ENCODE measurements at places on chromosomes 6 and 20.

DNA sequence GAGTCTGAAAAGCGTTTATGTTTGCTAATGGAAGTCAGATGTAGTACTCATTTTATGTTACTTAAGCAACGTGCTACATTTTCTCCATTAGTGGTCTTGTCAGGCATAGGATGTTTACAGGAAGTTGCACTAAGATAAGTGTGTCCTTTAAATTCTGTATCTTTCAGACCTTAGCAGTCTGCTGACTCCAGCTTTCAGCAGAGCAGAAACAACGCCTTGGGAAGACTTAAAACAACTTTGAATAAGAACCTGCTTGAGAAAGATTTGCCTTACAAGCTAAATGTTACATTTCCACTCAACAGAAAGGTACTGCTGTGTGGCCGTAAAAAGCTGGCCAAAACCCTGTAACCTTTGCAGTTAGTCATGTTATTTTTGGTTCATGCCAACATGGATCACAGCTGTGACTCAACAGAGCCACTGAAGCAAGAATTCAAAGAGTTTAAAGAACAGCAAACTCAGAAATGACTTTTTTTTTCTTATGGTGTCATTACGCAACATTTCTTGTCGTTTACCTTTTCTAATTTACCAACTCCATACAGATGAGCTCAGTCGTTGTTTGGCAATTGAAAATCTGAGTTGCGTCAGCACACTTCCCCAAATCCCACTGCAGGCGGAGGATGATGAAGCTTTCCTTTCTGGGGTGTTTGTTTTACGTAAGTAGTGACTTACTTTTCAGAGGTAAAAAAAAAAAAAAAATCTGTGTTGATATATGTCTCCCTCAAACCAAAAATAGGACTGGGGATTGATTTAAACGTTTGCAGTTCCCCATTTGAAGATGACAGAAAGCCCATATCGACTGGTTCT lies 27.9 kb upstream of the BMP6 start:
- peak; percentile 67 for DNase-seq

GRCh38 chr20:63226042-63226943 lies 9.4 kb upstream of the BIRC7 start:
- no peak for DNase-seq

GRCh38 chr6:148128014-148128730 lies 214.5 kb upstream of the SASH1 start:
- DNase-seq, result no peak

DNA sequence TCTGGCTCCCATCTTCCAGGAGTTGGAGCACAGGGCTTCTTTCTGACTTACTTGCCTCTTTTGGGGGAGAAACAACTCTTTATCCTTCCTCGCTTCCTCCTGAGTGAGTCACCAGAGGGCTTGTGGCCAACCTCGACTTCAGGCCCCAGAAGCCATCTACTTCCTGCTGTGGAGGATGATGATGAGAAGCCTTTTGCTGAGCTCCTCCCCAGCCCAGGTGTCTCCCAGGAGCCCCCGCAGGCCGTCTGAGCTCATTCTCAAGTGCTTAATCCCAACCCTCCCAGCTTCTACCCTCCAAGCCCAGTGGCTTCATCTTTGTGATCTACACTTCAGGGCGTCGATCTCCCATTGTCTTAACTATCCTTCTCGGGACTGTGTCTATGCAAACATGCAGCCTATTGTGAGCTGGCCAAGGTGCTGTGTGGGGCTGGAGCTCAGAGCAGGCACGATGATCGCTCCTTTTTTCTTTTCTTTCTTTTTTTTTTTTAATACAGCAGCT lies 27.9 kb downstream of the SDCBP2 start:
- DNase-seq, result peak; percentile 70

DNA sequence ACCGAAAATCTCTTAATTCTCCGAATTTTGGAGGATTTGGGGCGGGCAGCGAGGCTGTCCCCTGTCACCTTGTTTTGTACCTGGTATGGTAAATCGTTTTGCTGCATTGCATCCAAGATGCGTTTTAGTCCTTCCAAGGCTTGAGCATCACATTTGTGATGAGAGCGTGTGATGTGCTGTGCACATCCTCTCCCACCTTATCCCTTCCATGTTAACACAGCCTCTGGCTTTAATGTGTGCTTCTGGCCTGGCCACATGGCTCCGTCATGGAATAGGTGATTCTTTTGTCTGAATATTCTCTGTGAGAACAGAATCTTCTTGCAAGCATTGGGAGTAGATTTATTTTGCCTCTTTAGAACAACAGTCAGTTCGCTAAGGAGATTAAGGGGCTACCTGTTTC lies 763 bp downstream of the TMEM14A start:
- DNase-seq, result no peak

GRCh38 chr20:45340236-45340847 lies 7.9 kb downstream of the SDC4 start:
- DNase-seq, result no peak

- no peak for DNase-seq
Measured at GRCh38 chr6:14817074-14817473, 428.8 kb upstream of the JARID2 start.

- peak; percentile 66 for DNase-seq
Measured at GRCh38 chr6:30981942-30982772, 1.4 kb upstream of the MUC21 start.

DNA sequence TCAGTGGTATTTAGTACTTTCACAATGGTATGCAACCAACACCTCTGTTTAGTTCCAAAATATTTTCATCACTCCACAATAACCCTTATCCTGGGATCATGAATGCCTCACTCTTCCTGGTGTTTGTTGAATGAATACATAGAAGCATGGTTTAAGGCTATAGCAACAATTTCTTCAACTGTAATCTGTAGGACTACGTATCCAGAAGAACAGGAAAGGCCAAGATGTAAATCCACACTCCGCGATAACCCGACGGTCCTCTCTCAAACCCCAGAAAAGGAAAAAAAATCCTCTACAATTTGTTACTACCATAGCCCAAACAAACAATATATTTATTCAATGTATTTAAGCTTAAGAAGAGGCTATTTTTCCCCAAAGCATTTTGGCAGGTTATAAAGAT lies 141.4 kb upstream of the SALL4 start:
- DNase-seq, result no peak

DNA sequence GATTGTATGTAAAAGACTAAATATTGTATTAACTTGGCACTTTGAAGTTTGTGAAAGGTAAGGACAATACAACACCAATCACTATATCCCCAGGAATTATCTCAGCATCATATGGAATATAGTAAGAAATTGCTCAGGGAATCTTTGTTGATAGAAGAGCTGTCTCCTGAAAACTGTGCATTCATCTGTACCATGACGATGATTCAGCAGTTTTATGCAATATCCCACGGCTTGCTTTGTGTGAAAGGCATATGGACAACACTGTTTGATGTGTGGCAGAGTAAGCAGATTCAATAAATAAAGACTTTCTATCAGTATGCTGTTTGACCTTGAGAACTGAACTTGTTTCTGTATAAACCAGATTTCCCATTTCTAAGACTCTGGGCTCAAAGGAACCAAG lies 147.5 kb upstream of the PLN start:
- no peak for DNase-seq

DNA sequence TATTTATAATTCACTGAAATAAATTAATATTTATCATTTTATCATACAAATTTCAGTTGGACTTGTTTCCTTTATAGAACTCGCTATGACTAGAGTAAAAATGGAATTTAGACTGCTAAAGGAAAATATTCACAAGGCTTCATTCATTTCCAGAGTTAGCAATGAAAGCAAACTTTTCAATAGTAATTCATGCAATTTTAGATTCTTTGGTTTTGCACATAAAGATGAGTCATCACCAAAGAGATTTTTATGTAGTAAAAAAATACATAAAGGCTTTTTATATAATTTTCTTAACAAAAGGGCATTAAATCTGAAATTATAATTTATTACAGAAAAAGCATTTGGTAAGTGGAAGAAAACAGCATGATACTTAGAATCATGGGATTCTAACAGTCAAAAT lies 37.2 kb upstream of the STXBP5 start:
- no peak for DNase-seq

- peak; percentile 55 for DNase-seq
Measured at GRCh38 chr6:17580518-17581048, 19.5 kb upstream of the FAM8A1 start.

DNA sequence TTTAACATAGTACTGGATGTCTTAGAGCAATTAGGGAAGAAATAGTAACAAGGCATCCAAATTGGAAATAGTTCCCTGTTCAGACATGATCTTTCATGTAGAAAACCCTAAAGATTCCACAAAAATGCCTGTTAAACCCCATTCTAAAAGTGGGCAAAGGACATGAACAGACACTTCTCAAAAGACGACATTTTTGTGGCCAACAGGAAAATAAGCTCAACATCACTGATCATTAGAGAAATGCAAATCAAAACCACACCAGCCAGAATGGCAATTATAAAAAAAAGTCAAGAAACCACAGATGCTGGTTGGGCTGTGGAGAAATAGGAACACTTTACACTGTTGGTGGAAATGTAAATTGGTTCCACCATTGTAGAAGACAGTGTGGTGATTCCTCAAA lies 109.9 kb upstream of the MOCS1 start:
- DNase-seq, result no peak

DNA sequence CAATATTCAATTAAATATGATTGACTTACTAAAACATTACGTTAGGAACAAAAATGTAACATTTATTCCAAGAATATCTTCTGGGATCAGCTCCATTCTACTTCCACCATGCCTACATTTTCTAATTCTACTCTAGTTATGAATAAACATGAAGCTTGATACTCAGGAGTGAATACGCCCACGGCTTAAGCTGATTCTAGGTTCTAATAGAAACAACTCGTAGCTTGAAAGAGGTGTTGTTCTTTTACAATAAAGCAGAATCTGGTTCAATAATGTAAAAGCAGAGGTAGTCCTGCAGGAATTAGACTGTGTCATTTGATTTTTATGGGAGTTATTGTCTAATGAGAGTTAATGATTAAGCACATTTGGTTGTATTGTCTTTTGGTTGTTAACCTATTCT lies 107.3 kb upstream of the OLIG3 start:
- no peak for DNase-seq

DNA sequence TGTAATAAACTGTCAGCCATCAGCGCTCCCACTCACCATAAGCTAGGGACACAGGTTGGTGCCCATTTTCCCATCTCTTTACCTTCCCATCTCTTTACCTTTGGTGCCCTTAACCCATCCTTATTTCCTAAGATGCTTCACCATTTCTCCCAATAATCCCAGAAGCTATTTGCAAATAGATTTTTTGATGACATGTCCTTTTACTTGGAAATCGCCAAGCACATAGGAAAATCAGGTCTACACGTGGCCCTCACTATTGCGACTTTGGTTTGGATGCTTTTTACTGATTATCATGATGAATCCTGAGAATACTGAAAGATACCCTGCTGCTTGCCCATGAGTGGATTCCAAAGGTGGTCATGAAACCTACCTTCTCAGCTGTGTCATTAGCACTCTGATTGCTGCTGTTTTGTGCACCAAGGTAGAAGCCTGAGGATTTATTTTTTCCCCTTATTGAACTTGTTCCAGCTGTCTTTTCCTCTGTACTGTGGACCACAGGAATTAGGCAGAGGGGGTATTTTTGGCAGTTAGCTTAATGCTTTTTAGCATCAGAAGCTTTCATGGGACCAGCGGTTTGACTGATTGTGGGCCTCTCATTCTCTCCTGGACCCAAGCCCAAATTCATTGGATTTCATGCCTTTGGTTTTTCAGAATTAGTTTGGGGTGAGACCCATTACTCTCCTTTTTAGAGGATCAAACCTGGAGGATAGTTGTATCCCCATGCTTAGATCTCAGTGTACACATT lies 229.6 kb upstream of the RIN2 start:
- no peak for DNase-seq

- no peak for DNase-seq
Measured at GRCh38 chr6:27994616-27995015, 37.6 kb downstream of the OR2B6 start.

GRCh38 chr6:44725070-44725469 lies 337.6 kb downstream of the CDC5L start:
- DNase-seq, result no peak

GRCh38 chr6:30685157-30686008 lies 1.1 kb downstream of the PPP1R18 start:
- peak; percentile 34 for DNase-seq

GRCh38 chr6:157811137-157811475 lies 11.9 kb upstream of the SNX9 start:
- DNase-seq, result no peak

DNA sequence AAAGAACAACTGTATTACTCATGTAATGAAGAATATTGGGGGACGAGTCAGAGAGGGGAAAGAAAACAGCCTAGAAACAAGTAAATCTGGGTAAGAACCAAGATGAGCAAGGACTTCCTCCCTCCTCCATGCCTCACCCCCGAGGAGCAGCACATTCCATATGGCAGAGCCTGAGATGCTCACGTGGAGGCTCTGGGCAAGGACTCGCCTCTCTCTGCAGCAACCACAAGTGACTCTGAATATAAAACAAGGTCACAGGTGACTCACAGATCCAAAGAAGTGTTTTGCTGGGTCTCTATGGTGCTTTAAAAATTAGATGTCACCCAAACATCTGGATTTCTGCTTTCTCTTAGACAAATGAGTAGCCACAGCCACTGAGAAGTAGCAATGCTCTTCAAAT lies 453.0 kb upstream of the SULF2 start:
- DNase-seq, result peak; percentile 35

DNA sequence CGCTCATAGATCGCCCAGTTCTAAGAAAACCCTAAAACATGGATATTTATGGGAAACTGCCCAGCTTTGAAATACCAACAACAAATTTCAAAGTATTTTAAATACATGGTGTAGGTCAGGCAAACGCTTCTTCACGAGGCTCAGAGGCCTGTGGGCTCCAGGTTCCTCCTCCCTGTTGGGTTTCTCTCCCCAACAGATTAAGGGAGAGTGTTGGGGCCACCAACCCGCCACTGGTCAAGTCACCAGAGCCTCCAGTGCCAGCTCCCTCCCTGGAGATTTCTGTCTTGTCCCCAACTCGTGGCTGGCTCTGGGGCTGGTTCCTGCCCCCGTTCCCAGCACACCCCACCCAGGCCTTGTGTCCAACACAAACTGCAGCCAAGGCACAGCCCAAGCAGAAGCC lies 87.9 kb downstream of the PTPN1 start:
- DNase-seq, result no peak

DNA sequence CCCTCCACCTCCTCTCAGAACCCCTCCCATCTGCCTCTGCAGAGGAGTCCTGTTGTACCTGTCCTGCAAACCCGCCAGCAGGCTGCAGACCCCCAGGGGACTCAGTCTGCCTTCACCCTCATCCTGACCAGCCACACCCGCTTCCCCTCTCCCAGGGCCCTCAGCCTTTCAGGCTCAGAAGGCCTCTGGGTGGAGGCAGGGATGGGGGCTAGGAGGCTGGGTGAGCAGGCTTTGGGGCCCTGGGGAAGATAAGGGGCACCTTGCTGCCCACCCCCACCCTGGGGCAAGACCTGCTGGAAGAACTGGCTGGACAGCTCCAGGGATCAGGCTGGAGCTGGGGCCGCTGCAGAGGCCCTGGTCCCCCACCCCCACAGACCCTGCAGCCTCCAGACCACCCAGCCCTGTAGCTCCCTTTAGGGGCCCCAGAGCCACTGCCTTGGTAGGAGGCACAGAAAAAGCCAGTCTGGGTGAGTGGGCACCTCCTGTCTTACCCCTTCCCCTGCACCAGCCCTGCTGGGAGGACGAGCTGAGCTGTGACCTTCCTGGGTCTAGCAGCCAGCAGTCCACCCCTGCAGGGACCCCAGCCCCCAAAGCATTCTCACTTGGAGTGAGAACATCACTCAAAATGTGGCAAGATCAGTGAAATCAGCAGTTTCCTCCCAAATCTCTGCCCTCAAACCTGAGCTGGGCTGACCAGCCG lies 5.2 kb downstream of the TEAD3 start:
- no peak for DNase-seq
